ENCODE measurements at places on chromosomes 3 and 15.

DNA sequence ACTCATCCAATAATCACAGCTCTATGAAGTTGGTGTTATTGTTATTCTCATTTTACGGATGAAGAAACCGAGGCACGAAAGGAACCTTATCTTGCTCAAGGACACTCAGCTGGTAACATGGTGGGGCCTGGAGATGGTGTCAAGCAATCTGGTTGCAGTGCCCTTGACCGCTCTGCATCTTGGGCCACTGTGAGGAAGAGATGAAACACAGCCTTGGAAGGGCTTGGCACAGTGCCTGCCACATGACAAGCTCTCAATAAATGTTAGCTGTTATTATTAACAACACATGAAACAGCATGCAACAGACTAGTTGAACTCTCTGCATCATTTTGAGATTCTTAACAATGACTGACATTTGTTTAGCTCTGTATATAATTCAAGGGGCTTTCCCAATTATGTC, 10.1 kb upstream of the ITGA11 start:
- no peak for DNase-seq

GRCh38 chr3:17670749-17671148, 71.7 kb downstream of the TBC1D5 start:
- DNase-seq, result no peak

DNA sequence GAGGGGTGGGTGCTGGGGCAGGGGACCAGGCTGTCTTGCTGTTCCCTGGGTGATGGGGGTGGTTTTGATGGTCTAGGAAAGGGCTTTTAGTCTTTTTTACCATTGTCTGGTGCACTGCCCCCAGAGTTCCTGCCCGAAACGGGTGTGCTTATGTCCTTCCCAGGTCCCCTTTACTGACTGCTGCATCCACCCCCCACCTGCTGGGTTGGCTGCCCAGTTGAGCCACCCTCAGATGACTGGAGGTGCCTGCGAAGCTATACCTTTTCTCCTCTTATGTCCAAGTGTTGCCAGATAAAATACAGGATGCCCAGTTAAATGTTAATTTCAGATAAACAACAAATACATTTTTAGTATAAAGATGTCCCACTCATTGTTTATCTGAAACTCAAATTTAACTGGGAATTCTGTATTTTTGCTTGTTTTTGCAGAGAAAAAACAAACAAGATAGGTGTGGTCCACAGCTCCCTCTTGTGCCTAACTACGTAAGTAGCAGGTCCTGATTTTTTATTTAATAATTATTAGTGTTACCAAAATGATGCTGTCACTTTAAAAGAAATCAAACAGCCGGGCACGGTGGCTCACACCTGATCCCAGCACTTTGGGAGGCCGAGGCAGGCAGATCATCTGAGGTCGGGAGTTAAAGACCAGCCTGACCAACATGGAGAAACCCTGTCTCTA, 6.1 kb upstream of the RPP14 start:
- no peak for DNase-seq

GRCh38 chr3:459311-459670, 262.7 kb downstream of the CHL1 start:
- DNase-seq, result no peak

GRCh38 chr15:40340740-40341400, at the start of gene CCDC9B:
Gene CCDC9B, minus strand, starts transcription at chr15:40340939. Its CDS starts 120 bp downstream, at chr15:40340819.
- DNase-seq, result no peak

- no peak for DNase-seq
Observed at GRCh38 chr3:133514418-133514817, 59.1 kb upstream of the CDV3 start.

All from stimulated activated CD8-positive, alpha-beta memory T cell treated with anti-CD3 and anti-CD28 coated beads, Interleukin-4, amount 100 ng/mL, for 1 hour (primary cell).